Stimulated activated CD4-positive, alpha-beta T cell treated with anti-CD3 and anti-CD28 coated beads, TNF-alpha, amount 100 ng/mL, for 48 hours (primary cell): ENCODE measurements at places on chromosomes 11 and 22.

- DNase-seq: no peak
These were observed 10.9 kb upstream of the ADA2 start for GRCh38 chr22:17229991-17230630.

DNA sequence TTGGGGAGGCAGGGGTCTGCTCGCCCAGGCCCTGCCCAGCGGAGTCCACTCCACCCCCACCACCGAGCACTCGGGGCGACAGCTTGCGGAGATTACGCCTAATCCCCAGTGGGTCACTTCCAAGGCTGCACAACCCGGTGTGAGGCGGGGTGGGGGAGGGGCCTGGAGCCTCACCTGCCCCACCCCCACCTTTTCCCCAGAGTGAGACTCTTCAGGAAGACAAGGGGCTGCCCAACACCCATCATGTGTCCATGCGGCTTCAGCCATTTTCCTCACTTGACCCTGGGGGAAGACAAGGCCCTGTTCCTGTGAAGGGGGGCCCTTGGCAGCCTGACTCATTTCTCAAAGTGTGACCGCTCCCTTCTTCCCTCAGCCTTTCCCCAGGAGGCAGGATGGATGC lies 12.5 kb downstream of the SYNGR1 start:
- no peak for DNase-seq

DNA sequence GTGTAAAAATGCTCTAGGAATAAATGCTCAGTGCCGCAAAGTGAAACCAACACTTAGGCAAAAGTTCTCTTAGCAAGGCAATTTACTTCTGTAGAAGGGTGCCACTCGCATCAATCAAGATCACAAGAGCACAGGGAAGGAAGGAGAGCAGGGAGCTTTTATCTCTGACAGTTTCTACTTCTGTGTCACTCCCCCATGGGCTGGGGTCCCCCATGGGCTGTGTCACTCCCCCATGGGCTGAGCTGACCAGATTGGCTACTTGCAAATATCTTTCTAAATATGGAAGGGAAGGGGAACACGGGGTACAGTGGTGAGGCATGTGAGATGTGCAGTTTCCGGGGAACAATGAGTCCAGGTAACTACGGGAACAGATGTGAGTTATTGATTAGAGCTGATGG lies 397 bp downstream of the OR52N2 start:
- DNase-seq: no peak

DNA sequence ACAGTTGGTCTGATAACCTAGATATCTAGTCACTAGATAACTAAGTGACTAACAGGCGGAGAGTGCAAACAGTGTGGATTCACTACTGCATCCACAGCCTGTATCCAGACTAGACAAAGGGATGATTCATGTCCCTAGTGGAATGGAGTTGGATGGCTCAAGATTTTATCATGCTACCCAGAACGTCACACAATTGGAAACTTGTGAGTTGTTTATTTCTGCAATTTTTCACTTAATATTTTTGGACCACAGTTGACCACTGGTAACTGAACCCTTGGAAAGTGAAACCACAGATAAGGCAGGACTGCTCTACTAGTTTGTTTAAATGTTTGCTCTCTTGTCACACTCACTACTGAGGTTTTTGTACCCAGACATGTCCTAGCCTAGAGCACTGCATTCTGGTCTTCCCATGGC lies 76.0 kb downstream of the UBASH3B start:
- DNase-seq: no peak

DNA sequence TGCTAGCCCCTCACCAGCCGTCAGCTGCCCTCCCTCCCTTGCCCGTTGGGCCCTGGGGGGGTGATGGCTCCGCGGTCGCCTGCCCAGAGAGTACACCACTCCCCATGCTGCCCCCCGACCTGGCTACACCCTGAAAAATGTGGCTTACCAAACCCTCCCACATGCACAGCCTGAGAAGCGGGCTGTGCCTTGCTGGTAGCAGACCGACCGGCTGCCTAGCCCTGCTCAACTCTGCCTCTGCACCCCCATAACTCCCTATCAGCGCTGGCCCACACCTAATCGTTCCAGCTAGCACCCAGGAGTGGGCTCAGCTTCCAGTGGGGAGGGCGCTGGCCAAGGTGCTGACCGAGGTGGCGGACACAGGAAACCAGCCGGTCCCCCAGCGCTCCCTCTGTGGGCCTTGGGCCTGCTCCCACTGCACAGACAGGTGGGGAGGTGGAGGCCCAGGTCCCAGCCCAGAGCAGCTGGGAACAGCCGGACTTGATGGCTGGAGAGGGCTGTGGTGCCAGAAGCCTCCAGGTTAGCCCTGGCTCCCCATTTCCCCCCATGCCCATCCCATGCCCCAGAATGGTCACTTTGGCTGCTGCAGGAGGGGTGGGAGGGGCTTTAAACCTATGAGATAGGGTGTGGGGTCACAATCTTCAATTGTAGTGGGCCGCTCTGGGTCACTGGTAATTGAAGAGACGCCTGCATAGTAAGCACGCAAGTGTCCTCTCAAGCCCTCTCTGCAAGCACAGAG lies 32.1 kb upstream of the PRODH start:
- no peak for DNase-seq

DNA sequence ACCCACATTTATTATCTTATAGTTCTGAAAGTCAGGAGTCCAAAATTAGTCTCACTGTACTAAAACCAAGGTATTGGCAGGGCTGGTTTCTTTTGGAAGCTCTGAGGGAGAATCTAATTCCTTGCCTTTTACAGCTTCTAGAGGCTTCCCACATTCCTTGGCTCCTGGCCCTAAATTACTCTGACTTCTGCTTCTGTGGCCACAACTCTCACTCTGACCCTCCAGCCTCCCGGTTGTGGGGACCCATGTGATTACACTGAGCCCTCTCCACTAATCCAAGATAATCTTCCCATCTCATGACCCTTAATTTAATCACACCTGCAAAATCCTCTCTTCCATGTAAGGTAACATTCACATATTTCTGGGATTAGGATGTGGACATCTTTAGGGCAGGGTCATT lies 110.9 kb downstream of the ARL14EP start:
- no peak for DNase-seq

DNA sequence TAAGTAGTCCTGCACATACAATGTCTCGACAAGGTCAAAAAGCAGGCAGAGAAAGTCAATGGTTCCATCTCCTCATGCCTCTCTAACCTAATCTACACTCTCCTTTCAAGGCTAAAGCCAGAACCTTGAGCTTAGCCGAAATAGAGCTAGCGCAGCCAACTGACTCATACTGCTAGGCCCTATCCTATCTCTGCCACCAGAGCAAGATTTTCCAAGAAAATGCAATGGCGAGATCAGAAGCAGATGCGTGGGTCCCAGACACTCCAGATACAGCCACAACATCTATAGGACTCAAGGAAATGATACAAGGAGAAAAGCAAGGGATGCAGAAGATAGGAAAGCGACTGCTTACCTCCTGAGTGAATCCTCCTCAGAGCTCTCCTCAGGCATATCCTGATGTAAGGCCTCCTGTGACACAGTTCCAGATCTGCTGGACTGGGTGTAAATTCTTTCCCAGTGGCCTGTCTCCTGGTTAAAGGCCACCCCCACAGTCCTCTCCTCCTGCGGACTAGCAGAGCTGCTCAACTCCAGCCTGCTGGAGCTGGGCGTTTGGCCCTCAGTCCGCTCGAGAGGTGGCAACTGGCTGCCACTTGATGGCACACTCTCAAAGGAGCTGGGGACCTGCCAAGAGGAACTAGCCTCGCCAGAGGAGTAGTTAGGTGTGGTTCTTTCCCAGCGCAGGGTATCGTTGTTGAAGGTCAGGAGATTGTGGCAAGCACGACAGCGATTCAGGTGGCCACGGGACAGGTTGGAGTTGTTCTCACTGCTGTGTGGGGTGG lies 52.0 kb downstream of the AMBRA1 start:
- DNase-seq: no peak

- no peak for DNase-seq
These were observed 66.6 kb downstream of the ENDOD1 start for GRCh38 chr11:95156133-95156721.

GRCh38 chr11:118845369-118845768 lies 38.3 kb upstream of the CXCR5 start:
- DNase-seq: no peak

- DNase-seq: no peak
These were observed 7.7 kb downstream of the SCN2B start for GRCh38 chr11:118168751-118169150.

GRCh38 chr11:35077709-35078469 lies 61.1 kb upstream of the CD44 start:
- DNase-seq: no peak

- no peak for DNase-seq
These were observed 41.2 kb downstream of the STIM1 start for GRCh38 chr11:3896644-3897043.

DNA sequence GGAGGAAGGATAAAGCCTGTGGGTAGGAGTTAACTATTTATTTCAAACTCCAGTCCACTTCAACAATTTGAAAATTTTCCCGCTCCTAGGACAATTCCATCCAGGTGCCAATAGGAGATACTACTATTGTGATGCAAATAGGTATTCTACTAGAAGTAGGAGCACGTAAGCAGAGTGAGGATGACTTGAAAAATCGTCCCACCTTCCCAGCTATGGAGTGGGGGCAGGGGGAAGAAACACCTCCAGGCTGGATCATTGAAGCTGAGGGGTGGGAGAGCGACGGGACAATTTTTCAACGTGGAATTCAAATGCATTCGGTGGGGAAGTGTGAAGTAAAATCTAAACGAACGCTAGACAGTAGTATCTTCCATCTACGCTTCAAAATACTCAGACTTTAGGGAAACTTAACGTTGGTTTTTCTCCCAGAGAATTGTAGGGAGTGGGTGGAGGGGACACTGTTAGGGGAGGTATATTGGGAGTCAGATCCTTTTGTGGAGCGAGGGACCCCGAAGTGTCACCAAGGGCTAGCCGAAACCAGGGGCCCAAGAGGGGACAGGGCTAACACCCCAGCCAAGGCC lies 523 bp upstream of the ARHGAP42 start:
- no peak for DNase-seq

DNA sequence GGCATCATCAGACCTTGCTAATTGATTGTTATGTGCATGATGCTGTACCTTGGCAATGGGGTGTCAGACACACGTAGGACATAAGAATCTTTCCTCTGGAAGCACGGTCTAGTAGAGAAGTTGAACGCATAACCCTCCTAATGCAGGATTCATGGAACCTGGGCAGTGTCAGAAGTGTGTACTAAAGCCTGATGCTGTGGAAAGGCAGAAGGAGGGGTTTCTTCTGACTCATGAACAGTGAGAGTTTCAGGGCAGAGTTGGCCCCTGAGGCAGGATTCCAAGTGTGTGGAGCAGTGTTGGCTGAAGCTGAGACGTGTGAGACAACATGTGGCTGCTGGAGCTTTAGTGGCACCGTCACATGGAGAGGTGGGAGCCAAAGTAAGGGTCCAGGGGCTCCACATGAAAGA lies 3.5 kb downstream of the PANX1 start:
- DNase-seq: no peak

- no peak for DNase-seq
These were observed 285.1 kb downstream of the TBC1D22A start for GRCh38 chr22:47047321-47048122.

DNA sequence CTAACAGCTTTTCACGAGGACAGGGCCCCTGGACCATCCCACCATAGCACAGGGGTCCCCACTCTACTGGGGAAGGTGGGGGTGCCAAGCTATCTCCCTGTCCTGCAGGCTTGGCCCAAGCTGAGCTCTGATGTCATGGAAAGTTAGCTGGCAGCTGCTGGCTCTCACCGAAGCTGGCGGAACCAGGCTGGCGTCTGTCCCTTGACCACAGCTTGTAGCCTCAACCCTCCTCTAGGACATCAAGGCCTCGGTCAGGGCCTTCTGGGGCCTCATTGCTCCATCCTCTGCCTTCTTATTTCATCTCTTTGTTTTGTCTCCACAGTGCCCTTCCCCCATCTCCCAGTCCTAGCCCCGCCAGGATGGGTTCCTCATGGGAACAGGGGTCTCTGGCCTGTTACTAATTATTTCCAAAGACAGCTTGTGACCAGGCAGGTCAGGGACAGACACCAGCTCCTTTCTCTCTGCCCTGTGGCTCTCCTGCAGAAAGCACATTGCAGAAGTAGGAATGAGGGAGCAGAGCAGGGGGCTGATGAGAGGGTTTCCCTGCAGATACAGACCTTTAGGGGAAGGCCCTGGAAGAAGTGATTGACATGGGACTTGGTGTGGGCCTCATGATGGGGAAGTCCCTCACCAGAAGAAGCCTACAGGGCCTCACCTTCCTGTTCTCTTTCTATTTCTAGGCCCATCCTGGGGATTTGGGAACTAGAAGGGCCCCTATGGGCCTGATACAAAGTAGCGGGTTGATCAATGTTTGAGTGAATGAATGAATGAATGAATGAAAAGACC lies 97.5 kb upstream of the ALX4 start:
- DNase-seq: no peak

DNA sequence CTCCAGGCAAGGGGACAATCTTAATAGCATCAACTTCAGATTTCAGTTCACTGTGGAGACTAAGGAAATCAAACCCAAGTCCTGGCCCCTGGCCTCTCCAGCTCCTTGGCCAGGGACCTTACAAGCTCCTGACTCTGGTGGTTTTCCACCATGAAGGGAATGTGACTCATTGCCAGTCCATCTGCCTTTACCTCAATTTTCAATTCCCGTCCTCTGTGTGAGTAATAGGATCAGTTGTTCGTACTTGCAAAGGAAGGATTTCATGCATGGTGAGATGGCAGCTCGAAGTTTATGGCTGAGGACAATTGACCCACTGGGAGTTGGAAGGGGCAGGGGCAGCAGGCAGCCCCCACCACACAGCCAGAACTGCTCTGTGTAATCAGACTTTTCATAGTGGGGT lies 42.5 kb downstream of the INSC start:
- no peak for DNase-seq

DNA sequence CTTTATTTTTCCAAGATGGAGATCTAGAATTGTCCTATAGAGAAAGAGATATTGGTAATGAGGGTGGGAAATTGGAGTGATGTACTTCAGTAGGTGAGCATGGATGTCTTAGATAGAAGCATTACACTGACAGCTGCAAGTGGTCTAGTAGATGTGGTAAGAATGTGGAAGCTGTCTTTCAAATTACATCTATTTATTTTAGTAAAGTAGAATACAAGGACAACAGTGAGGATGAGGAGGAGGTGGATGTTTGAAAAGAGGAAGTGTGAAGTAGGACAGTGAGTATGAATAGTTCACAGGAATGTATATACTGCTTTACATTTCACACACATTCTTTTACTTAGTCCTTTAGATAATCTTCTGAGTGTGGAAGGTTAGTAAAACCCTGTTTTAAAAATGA lies 64.2 kb downstream of the HIPK3 start:
- no peak for DNase-seq

- DNase-seq: no peak
These were observed 5.7 kb downstream of the PANX2 start for GRCh38 chr22:50175921-50176849.

GRCh38 chr11:83056204-83056603 lies 15.5 kb downstream of the RAB30 start:
- no peak for DNase-seq

GRCh38 chr11:132999516-132999915 lies 532.8 kb downstream of the OPCML start:
- DNase-seq: no peak
